ENCODE measurements at places on chromosomes 5 and 9.

GRCh38 chr5:2295476-2295875 lies 412.8 kb upstream of the IRX4 start:
- no peak for DNase-seq

- DNase-seq = no peak
Observed at GRCh38 chr5:128757196-128757959, 207.9 kb upstream of the SLC27A6 start.

GRCh38 chr9:124286292-124286931 lies 28.7 kb downstream of the NEK6 start:
- peak; percentile 31 for DNase-seq

- DNase-seq = peak; percentile 55
Observed at GRCh38 chr5:157540707-157541446, 34.7 kb downstream of the ADAM19 start.

- DNase-seq = no peak
Observed at GRCh38 chr5:3987867-3988266, 392.2 kb downstream of the IRX1 start.

Measured in CD4-positive, alpha-beta T cell treated with Interleukin-1 beta for 1 hour (primary cell).